ENCODE measurements at places on chromosomes 16 and 17.

- DNase-seq = no peak
These were observed 6.1 kb upstream of the UQCRC2 start for GRCh38 chr16:21946889-21947635.

- no peak for DNase-seq
These were observed 9.1 kb upstream of the SCNN1B start for GRCh38 chr16:23293016-23293415.

- DNase-seq = no peak
These were observed 29.6 kb upstream of the FOXK2 start for GRCh38 chr17:82489851-82490511.

DNA sequence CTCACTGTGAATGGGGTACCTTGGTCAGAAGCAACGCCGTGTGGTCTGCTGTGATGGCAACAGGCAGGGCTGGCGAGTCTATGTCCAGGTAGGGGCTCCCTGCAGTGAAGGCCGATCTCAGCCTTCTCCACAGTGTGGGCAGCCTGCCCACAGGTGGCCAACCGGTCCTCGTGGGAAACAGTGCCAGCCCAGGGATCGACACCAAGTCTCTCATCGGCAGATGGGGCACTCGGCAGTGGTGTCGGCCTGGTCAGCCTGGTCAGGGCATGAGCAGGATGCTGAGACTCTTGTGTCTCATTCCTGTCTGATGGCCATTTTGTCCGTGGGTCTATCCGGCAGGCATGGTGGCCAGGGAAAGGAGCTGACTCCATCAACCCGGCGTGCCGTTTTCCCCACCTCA lies 92.2 kb downstream of the TNFRSF13B start:
- DNase-seq = no peak

GRCh38 chr17:51427856-51428255 lies 167.5 kb downstream of the UTP18 start:
- DNase-seq = no peak
